GM23338 (cell line): ENCODE measurements at places on chromosomes 7 and 10. TPM values are rescaled to one million over a fixed set of nuclear protein-coding genes. Genes with fewer than 3 reads are reported as not detected.

DNA sequence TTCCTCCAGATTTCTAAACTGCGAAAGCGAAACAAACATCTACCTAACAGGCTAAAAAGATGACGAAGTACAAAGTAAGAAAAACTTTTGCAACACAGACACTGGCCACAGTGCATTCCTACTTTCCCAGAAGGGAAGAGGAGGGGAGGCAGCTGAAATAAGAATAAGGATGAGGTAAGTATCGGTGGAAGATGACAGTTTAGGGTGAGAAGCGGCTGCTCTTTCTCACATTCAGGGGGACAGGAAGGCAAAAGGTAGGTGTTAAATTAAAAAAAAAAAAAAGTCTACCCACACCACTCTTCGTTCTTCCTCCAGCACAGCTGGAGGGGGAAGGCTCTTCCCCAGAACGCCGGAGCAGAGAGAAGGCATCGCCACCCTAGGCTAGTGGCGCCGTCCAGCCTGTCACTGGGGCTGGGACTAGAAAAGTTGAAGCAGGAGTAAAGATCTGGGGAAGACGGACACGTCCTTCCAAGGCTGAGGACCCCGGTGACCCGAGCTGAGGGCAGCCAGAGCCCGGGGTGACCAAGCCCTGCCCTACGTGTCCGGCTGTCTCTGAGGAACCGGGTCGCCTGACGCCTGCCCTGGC is 846 bp downstream of the DNAJC1 start:
- DNase-seq: peak; percentile 12

DNA sequence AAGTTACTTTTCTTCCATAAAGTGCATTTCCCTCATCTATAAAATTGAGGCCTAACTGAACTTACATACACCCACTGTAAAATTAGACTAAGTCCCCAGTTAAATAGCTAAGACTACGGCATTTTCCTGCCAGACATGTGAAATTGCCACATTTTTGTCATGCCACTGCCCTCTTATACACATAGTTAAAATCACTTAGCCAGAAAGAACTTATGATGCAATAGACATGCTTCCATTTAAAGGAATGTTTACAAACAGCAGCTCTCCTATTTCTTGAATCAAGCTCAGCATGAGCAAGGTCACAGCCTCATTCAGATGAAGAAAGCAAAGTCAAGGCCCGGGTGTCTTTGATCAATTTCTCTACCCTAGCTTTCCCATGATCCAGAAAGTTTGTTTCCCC is 175.7 kb downstream of the LRRN3 start:
- DNase-seq: peak; percentile 39

DNA sequence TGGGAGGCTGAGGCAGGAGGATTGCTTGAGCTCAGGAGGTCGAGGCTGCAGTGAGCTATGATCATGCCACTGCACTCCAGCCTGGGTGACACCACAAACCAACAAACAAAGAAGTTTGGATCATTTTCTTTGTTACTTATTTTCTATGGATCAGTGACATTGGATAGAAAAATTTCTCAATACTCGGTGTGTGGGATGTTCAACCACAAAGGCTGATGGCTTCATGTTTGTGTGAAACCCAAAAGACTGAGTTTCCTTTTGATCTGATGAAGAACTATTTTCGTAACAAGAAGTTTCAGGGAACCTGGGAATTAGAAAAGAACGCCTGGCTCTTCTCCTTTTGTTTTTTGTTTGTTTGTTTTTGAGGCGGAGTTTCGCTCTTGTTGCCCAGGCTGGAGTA is 104.0 kb downstream of the HOXA1 start:
- DNase-seq: no peak

DNA sequence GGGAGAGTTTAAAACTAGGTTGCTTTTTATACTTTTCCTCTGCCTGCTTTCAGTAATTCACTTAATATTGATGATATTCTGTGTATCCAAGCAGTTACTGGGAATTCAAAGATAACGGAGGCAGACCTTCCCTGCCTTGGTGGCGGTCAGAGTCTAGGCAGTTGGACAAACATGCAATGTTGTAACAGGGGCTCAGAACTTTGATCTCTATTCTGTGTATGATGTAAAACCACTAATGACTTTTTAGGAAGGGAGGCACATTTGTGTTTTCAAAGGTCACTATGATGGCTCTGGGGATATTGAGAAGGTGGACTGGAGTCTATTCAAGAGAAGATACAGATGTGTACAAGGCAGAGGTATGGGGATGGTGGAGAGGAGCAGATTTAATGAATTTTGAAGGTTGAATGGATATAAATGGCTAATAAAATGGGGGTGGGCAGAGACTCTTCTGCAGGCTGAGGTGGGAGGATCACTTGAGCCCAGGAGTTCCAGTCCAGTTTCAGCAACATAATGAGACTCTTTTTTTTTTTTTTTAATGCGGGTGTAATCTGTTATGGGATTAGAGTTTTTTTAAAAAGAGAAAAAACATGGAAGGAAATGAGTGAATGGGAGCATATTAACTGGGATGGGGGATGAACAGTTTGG is 5.7 kb upstream of the PON2 start:
- DNase-seq: no peak

DNA sequence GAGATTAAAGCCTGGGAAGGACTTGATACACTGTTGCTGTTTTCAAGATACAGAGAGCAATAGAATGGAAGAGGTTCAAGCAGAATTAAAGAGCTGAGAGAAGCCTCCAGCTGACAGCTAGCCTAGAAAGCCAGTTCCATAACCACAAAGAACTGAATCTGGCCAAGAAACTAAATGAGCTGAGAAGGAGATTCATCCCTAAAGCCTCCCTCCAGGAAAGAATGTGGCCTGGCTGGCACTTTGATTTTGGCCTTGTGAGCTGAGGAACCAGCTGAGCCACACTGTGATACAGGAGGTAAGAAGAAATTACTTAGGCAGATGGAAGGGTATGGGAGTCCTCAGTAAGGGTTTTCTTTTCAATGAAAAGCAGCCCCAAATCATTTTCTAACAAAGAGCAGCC is 324.1 kb downstream of the PHF14 start:
- DNase-seq: no peak

DNA sequence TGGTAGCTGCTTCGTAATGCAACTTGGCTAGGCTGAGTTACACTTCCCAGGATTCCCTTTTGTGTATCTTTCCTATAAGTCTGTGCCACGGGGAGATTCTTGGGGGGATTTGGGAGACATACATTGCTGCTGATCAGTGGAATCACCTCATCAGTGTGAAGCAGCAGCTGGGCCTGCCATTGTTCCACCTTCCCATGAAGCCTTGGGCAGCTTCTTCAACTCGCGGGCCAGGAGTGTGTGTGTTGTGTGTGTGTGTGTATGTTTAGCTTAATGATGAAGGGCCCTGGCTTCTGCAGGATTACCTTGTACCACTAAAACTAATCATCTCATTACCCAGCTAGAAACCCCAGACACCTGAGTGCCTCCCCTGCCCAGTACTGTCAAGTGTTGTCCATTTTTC is 33.3 kb upstream of the ARHGAP22 start:
- DNase-seq: no peak

GRCh38 chr7:142868188-142868985 is 13.5 kb downstream of the EPHB6 start:
- no peak for DNase-seq

DNA sequence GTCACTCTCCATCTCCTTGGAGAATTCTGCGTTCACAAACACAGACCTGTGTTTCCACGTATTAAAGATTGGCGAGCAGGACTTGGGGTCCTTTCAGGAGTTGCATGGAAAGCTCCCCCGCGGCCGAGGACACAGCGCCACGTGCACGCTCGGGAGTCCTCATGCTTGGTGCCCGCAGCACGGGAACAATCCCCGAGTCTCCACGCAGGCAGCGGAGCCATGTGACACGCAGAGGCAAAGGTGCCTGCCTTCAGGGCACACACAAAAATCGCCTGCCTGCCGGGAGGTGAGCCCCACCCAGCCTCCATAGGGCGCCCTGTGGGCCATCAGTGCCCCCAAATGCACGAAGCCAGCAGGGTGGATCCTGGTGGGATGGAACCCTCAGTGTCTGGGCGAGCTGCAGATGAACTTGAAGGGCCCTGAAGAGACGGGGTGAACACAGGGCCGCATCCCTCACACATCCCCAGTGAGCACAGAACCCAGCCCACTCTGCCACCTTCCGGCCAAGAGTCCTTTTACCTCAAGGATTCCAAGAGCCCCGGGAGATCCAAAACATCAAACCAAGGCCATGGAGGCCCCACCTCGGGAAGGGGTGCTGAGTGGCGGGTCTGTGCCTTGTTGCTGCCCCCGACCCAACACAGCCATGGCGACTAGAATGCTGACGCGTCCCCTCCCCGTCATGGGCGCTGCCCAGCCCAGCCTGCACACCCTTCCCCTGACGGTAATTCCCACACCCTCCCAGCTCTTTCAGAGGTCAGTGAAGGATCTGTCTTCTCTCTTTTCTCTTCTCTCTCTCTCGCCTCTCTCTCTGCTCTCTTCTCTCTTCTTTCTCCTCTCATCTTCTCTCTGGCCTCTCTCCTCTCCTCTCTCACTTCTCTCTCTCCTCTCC is 55.9 kb downstream of the CFAP46 start:
- no peak for DNase-seq

DNA sequence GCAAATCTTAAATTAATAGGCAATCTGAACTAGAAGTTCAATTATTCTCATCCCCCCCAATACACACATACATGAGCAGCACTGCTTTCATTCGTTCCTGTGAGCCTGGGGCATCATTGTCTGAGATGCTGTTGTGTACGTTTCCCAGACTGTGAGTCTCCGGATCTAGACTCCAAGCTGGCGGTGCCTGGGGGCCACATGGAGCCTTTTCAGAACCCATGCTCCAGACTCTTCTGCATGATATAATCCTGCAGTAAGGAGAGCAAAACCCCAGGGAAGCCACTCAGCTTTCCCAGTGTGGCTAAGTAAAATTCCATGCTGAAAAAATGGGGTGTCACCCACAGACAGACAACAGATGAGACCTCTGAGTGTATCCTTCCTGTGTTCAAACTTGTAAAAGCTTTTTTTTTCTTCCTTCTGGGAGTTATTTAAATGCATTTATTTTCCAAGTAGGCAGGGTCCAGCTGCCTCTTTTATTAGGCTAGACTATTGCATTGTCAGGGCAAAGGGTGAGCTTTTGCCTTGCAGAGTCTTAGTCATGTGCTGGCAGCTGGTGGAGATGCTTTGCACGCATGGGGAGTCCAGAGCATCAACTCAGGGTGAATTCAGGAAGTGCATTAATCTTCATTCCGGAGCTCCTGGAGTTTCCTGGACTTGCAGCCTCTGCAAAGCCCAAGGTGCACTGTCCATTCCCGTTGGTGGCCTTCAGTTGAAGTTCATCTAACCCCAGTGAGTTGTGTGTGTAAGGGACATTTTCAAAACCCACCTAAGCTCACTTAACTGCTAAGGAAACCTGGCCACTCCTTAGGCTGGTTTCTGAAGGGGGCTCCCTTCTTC is 185.7 kb upstream of the ADO start:
- DNase-seq: no peak

- no peak for DNase-seq
These were observed 104.7 kb downstream of the SEPTIN7 start for GRCh38 chr7:35905555-35905954.

DNA sequence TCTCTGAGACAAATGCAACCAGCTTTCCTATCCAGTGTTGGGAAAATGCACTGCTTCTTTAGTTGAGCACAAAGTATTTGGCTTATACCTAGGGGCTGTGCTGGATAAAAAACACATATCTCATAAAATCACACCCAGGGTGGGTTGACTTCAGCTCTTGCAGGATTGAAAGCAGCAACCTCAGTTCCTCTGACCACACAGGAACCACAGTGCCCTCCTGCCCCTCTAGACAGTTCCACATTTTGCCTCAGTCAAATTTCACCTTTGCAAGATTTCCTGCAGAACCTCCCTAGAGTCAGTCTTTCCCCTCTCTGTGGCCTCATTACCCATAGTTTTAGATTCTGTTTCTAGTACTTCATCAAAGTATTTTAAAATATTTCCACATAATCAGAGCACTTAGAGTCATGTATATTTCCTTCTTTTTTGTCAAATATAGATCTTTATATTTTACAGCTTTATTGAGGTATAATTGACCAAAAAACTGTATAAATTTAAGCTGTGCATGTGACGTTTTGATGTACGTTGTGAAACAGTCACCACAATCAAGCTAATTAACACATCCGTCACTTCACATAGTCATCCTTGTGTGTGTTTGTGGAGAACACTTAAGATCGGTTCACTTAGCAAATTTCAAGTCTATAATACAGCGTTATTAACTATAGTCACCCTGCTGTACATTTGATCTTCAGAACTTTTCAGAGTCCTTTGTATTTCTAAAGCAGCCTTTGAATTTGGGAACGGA is 37.0 kb upstream of the EGR2 start:
- no peak for DNase-seq

DNA sequence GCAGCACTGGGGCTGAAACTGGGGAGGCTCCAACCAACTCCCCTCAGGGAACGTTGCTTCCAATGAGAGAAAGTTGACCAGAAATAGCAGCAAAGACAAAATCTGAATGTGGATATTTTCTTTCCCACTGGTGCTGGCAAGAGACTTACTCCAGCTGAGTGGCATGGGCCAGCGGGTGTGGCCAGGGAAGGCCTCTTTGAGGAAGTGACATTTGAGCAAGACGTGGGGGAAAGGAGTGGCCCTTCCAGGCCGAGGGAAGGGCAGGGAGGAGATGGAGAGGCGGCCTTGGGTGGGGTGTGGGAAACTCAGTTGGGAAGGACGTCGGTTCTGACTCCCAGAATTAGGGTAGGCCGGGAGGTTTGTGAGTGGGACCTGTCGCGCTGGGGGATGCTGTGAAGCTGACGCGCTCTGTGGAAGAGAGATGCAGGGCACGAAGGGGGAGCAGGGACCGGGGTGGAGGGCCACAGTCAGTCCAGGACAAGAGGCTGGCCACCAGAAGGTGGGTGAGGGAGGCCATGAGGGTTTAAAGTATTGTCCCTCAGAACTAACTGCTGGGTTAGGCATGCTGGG is 96.7 kb upstream of the IKZF1 start:
- DNase-seq: no peak

DNA sequence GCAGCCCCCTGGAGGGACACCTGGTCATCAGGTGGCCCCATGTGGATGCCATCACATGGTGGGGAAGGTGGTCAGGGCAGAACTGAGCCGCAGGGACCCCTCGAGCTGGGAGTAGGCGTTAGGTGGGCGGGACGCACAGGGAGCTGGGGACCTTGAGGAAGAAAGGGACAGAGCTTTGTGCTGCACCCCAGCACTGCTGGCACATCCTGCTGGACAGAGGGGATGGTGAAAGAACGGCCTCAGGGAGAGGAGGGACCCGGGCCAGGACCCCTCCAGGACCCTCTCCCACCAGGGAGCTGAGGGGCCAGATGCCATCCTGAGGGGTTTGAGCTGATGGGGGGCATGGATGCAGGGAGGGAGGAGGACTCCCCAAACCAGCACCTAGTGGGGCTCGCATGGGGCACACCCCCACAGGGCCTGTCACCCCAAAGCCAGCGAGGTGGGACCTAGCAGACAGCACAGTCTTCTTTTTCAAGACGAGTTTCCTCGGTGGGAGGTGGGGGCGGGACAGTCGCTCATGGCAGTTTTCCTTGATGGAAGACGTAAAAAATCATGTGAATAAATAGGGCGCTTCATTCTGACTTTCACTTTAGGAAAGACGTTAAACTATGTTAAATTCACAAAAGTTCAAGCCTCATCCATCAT is 43.3 kb downstream of the STK32C start:
- DNase-seq: no peak

The OR2A7 gene
- 1.7 and 3.2 TPM in 2 replicates for polyA plus RNA-seq

The ATRNL1 gene
- 3.6 and 4.8 TPM in 2 replicates for polyA plus RNA-seq

The CDK14 gene
- polyA plus RNA-seq: 10.1 and 11.2 TPM in 2 replicates

The ETV1 gene
- 39.9 and 49.4 TPM in 2 replicates for polyA plus RNA-seq

The KLLN gene
- polyA plus RNA-seq: 0.29 and 0.35 TPM in 2 replicates

The TMEM229A gene
- 0.63 and 0.94 TPM in 2 replicates for polyA plus RNA-seq

The FBXL13 gene
- polyA plus RNA-seq: 1.2 and 1.3 TPM in 2 replicates

The PARG gene
- polyA plus RNA-seq: 16.0 and 19.1 TPM in 2 replicates

The DLX5 gene
- polyA plus RNA-seq: not detected in 2 replicates

The GPR37 gene
- polyA plus RNA-seq: 3.7 and 3.9 TPM in 2 replicates

The MYO3A gene
- polyA plus RNA-seq: 1.3 and 3.0 TPM in 2 replicates

The PITX3 gene
- 0.34 and 1.5 TPM in 2 replicates for polyA plus RNA-seq

The LDB1 gene
- 16.3 and 19.4 TPM in 2 replicates for polyA plus RNA-seq

The LRMDA gene
- 1.6 and 1.8 TPM in 2 replicates for polyA plus RNA-seq

The MBL2 gene
- polyA plus RNA-seq: not detected in 2 replicates
